ENCODE measurements at places on chromosomes 2 and 18.

- DNase-seq: no peak
Observed at GRCh38 chr18:57901825-57902589, 98.9 kb upstream of the ATP8B1 start.

DNA sequence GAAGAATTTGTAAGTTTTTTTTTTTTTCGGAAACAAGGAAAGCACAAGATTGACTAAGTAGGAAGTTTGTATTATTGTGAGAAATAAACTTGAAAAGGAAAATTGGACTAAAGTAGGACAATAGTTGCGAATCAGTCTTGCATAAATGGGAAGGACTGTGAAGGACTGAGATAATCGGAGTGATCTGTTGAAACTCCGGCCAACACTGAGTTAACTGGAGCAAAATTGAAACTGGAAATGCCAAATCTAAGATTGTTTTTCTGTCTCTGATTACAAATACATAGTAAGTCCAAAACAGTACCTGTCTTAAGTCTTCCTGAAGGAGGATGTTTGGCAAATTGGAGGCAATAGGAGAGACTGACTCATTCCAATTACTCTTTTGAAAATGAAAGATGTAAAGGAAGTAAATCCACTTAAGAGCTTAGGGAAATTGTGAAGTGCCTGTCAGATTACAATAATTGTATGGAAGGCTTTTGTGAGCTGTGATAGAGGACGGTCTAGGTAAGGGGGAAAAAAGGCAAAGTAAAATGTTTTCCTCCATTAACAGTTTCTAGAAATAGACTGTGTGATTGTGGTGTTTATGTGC lies 204.9 kb upstream of the CYRIA start:
- no peak for DNase-seq

GRCh38 chr2:10375570-10376281 lies 72.4 kb downstream of the ODC1 start:
- DNase-seq: no peak

DNA sequence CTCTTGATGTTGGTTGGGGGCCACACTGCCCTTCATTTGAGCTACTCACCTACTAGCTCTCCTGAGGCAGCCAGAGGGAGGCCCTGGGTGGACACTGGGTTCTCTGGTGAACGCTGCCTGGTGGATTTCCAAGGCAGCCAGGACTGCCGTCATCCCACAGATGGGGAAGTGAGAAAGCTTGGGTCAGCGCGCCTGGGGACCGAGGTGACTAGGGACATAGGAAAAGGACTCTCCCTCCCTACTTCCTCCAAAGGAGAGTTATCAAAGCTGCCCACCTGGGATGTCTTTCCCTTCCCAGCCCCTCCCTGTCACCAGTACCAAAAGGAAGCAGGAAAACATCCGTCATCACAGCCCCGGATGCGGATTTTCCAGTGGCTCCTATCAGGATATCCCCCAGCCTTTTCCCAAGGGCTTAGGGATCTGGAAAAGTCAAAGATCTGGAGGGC lies 3.8 kb upstream of the SEMA4C start:
- DNase-seq: no peak

DNA sequence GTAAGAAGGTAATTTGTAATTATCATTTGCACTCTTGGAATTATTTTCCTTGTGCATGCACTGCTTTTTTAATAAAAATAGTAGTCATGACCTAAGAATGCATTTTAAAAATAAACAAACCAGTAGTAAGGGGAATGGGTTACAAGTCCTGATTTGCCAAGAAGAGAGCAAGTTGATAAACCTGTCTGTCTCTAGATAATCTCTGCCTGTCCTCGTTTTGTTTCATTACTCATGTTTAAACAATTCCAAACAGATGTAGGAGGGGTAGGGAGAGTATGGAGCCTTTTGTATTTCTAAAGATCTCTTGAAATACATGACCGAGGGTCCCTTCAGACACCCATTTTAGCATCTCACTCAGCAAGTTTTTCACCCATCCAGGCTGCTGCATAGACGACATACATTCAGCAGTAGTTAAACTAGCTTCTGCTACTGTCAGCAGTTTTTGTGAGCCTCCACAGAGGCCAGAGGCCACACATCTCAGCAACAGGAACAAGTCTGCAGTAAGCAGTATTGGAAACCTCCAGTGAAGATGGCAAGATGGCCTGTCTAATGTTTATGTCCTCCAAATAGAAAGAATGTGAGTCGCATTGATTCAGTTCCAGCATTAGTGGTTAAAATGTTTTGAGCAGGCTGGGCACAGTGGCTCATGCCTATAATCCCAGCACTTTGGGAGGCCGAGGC lies 2.3 kb upstream of the EXOC6B start:
- peak; percentile 9 for DNase-seq

Measured in NT2/D1 (cell line).